ENCODE measurements at places on chromosomes 6 and 20. TPM values are rescaled to one million over a fixed set of nuclear protein-coding genes. Genes with fewer than 3 reads are reported as not detected.

The PRR18 gene
- polyA plus RNA-seq = 0.14 TPM

The FAXC gene
- 5.1 TPM for polyA plus RNA-seq

DNA sequence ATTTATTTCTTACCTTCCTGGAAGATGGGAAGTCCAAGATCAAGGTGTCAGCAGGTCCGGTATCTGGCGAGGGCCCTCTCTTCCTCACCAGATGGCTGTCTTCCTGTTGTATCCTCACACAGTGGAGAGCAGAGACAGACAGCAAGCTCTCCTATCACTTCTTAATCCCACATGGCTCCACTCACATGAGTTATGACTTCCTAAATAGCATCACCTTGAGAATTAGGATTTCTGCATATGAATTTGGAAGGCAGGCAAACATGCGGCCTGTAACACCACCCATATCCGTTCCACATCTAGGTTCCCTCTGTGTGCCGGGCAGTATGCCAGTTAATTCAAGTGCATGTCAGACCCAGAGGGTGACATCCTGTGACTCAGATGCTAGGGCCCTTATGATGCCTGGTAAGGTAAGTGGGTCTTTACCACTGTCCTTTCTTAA is 2.1 kb downstream of the RAET1E start:
- no peak for DNase-seq

- no peak for DNase-seq
These were observed 20.2 kb upstream of the BLCAP start for GRCh38 chr20:37547912-37548311.

The ECT2L gene
- polyA plus RNA-seq = 0.25 TPM

GRCh38 chr20:40770564-40771307 is 81.7 kb upstream of the MAFB start:
- DNase-seq = no peak

The C6orf163 gene
- 6.2 TPM for polyA plus RNA-seq

All from left renal cortex interstitium (tissue), 4 donors.